Amniotic stem cell (primary cell): ENCODE measurements at places on chromosomes 1 and 21.

GRCh38 chr1:6962996-6963911 is 178.0 kb downstream of the CAMTA1 start:
- DNase-seq = no peak

GRCh38 chr21:43611598-43612369 is 47.5 kb downstream of the HSF2BP start:
- DNase-seq = no peak

DNA sequence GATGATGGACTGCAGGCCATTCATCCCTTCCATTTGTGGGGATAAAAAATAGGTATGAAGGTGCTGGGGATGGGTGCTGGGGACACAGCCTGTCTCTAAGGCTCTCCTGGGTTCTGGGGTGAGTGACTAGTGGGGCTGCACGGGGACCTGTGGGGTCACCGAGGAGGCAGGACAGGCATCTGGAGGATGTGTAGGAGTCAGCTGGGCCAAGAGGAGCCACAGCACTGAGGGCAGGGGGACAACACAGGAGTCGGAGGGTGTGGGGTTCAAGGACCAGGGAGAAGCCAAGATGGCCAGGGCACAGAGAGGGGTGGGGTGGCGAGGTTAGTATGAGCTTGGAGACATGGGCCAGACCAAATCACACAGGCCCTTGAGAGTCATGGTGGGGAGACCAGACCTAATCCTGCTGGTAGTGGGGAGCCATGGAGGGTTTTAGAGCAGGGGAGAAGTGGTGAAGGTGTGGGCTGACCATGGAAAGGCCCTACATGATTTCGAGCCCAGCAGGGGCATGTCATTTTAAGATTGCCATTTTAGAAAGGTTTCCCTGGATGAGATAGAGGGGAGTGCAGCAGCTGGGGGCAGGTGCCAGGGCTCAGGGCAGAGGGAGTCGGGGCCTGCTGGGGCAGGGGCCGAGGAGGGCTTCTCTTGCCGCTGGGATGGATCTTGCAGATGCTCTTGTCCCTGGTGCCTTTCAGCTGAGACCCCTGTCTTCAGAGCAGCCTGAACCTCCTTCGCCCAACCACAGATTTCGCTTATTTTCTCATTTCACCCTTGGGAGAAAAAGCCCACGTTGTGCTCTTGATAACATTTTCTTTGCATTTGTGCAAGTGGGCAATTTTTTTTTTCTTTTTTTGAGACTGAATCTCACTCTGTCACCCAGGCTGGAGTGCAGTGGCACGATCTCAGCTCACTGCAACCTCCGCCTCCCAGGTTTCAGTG is 22.7 kb downstream of the SERINC2 start:
- DNase-seq = no peak

DNA sequence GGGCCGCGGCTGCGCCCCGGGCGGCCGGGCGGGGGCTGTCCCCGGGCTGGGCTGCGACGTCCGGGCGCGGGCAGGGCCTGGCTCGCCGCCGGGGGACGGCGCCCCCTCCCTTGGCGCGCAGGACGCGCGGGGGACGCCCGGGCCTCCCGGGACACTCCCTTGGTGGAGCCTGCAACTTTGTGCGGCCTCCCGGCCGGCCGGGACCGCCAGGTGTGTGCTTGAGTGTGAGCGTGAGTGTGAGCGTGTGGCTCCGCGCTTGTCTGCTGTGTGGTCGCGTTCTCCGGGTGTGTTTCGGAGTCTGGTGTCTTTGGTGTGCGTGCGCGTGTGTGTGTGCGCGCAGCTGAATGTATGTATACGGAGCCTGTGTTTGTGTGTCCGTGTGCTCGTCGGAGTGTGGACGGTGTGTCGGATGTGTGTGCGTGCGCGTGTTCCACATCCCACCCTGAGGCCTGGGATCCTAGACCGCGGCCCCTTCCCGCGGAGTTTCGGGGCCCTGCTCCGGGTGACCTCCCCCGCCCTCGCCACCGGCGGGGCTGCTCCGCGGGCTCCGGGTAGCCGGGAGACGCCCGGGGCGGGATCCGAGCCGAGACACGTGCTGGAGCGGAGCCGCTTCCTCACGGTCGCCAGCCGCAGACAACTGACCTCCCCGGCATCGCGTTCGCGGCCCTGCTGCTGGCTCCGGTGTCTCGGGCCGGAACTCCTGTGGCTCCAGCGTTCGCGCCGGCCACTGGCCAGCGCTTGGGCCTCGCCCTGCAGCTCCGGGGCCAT is 1.7 kb downstream of the PTPRU start:
- DNase-seq = no peak

DNA sequence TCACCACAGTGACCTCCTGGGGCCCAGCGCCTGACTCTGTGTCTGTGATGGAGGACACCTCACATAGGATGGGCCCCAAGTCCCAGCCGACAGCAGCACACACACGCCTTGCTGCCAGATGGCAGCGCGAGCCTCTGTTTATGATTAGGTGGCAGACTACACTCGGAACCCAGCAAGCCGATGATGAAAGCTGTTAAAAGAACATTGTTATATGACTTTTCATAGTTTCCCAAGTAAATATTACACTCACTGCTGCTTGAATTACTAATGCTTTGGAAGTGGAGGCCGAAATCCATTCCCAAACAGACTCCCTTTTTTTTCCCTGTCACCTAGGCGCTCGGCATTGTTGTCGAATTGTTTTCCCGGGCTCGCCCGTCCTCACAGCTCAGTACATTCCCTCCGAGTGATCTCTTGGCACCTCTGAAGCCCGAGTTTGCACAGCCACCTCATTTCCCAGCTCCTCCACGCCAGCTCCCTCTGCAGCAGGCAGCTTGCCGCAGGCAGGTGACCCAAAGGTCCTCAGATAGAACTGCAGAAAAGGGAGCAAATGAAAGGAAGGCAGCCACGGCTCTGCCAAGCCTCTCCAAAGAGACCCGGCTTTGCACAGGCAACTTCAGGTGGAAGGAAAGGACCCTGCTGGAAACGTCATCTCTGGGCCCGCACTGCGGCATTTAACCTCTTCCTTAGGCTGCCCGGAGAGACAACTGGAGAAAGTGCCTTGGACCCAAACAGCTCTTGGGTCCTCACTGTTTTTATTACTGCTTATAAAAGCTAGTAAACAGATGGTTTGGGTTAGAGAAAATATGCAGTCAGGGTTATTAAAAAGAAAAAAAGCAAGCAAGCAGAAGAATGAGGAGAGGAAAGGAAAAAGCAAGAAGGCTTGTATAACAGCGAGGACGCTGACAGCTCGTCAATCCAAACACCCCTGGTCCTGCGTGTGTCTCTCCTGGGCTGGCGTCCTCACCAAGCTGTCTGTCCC is 72.2 kb upstream of the SLC25A33 start:
- DNase-seq = no peak
